SW 1271 (cell line): ENCODE measurements at places on chromosomes 1 and 21.

DNA sequence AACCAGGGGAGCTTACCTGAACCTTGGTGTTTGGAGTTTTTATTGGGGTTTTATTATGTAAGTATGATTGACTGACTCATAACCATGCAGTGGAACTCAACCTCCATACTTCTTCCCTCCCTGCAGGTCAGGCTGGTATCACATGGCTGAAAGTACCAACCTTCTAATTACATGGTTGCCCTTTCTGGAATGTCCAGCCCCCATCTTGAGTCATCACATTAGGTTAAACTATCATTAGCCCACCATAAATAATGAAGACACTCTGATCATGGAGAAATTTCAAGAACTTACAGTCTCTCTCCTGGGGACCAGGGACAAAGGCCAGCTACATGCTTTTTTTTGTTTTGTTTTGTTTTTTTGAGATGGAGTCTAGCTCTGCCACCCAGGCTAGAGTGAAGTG, 19.2 kb upstream of the DPH5 start:
- no peak for DNase-seq

DNA sequence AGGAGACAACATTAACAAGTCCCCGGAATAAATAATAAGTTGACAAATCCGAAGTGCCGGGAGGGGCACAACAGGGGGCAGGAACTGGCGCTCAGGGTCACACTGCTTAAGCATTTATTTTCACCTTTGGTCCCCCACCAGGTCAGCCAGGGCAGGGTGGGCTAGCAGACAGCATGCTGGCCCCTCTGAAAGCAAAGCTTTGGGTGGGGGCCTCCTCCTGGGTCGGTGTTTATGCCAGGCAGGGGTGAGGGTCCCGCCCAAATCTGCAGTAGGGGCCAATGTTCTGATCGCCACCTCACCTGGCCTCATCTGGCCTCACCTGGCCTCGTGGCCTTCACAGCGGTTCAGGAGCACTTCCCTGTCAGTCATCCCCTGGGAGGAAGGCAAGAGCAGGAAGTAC, 8.2 kb upstream of the FAM131C start:
- no peak for DNase-seq

DNA sequence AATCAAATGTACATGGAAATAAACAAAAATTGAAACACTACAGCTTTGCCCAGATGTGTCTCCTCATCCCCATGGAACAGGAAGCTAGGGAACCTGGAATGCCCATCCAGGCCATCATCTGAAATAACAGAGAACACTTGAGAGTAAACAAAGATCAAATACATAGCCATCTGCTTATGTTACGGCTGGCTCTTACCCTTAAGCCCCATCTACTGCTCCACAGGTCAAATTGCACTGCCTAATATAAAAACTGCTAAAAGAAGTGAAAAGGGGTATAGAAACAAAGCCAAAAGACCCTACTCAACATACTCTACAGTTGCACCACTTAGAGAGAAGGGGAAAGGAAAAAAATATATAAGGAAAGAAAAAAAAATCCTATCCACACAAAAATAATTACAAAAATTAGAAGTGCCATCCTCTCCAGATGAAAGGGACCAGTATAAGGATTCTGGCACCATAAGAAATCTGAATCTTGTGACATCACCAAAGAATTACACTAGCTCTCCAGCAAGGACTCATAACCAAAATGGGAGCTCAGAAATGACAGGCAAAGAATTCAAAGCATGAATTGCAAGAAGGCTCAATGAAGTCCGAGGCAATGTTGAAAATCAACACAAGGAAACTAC, 26.9 kb downstream of the OR6Y1 start:
- no peak for DNase-seq

- no peak for DNase-seq
These were observed 17.3 kb downstream of the DYRK1A start for GRCh38 chr21:37383784-37384311.

GRCh38 chr21:36274128-36274527, 45.9 kb upstream of the MORC3 start:
- DNase-seq: no peak

- no peak for DNase-seq
These were observed 2.8 kb upstream of the SLC25A34 start for GRCh38 chr1:15733218-15733725.

DNA sequence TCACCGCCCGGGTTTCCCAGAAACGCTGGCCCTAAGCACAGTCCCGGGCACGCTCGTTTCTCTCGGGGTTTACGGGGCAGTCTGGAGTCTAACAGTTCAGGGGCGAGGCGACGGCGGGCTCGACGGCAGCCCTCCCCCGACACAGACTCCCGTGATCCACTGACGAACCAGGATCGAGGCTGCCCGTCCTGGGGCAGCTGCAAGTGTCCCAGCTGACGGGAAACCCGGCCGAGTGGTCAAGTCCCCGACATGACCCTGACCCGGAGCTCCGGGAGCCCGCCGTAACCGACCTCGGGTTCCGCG, 494 bp downstream of the UBE2J2 start:
- no peak for DNase-seq

DNA sequence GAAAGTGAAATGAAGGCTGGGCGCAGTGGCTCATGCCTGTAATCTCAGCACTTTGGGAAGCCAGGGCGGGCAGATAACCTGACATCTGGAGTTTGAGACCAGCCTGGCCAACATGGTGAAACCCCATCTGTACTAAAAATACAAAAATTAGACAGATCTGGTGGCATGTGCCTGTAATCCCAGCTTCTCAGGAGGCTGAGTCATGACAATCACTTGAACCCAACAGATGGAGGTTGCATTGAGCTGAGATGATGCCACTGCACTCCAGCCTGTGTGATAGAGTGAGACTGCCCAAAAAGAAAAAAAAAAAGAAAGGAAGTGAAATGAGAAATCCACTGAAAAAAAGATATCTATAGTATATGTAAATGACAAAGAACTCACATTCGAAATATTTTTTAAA, 439.9 kb downstream of the DISC1 start:
- DNase-seq: no peak

- DNase-seq: no peak
These were observed 25.1 kb upstream of the MYCL start for GRCh38 chr1:39926820-39927219.

DNA sequence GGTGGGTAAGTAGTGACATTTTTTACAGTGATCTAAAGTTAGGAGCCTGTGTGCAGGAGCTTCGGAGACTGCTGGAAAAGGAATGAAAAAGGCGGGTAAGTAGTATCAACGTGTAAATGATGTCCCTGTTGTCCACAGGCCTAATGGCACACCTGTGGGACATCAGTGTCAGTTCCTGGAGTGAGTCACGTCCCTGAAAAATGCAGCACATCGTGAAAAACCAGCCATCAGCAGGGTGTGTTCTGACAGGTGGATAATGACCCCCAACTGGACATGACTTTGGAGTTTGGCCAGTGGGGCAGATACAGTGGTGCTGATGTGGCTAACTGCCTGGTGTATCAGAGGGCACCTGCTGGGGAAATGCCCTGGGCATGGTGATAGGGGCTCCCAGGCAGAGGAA, 12.0 kb upstream of the PRDM15 start:
- no peak for DNase-seq

GRCh38 chr1:223758734-223759133, 46.4 kb downstream of the CAPN2 start:
- no peak for DNase-seq
